Glomerular endothelial cell (primary cell): ENCODE measurements at places on chromosomes 4 and X. TPM values are rescaled to one million over a fixed set of nuclear protein-coding genes. Genes with fewer than 3 reads are reported as not detected.

RRAGB gene
- total RNA-seq, result 18.5 and 67.5 TPM in 2 replicates

G6PD gene
- 81.1 and 102 TPM in 2 replicates for total RNA-seq

HNRNPD gene
- total RNA-seq, result 49.4 and 106 TPM in 2 replicates

CCDC110 gene
- 0.41 TPM in 1 of 2 replicates, not detected in the other for total RNA-seq

PPP2R2C gene
- 0.24 and 0.41 TPM in 2 replicates for total RNA-seq

SLC6A14 gene
- total RNA-seq, result not detected in 2 replicates

SERPINA7 gene
- total RNA-seq, result not detected in 2 replicates

GLRA2 gene
- not detected in 2 replicates for total RNA-seq

FRG2 gene
- total RNA-seq, result not detected in 2 replicates

ATP2B3 gene
- total RNA-seq, result not detected in 2 replicates

CT47B1 gene
- total RNA-seq, result not detected in 2 replicates

SSX3 gene
- not detected in 2 replicates for total RNA-seq

ARHGAP36 gene
- not detected in 2 replicates for total RNA-seq

- peak; percentile 96 for DNase-seq
These were observed 541.4 kb upstream of the BOD1L1 start for GRCh38 chr4:14168919-14169318.

DNA sequence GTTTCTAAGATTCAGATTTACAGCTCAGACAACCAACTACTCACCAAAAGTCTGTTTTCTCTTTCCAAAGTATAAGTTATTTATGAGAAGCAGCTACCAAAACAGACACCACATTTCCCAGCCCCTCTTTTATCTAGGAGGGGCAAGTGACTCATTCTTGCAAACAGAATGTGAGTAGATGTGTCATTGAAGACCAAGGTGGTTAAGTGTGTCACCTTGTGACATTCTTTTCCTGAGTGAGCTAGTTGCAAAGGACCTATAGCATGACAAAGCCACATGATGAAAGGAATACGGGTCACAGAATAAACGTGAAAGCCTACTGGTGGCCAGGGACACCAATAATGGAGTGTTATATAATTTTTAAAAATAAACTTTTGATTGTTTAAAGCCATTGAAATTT is 50.0 kb downstream of the SLC7A11 start:
- DNase-seq, result no peak

- DNase-seq, result no peak
These were observed 6.1 kb downstream of the LPAR4 start for GRCh38 chrX:78753571-78753970.

- DNase-seq, result no peak
These were observed 405.2 kb downstream of the FAT4 start for GRCh38 chr4:125719987-125720386.

DNA sequence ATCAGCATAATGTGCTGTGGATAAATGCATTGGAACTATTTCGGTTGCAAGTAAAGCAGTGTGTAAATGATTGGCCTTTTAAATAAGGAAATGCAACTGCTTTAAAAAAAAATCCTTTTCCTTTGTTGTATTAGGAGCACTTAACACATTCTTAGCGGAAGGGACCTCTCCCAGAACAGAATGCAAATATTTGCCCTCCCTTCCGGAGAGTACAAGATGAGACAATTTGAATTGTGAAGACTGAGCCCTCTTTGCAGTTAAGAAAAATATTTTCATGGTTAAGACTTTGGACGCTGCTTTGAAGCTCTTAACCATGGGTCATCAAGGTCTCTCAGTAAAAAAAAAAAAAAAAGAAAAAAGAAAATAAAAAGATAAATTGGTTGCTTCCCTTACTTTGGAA is 9.5 kb upstream of the NOX1 start:
- DNase-seq, result no peak

- DNase-seq, result no peak
These were observed 19.5 kb upstream of the C4orf54 start for GRCh38 chr4:99677161-99677560.

DNA sequence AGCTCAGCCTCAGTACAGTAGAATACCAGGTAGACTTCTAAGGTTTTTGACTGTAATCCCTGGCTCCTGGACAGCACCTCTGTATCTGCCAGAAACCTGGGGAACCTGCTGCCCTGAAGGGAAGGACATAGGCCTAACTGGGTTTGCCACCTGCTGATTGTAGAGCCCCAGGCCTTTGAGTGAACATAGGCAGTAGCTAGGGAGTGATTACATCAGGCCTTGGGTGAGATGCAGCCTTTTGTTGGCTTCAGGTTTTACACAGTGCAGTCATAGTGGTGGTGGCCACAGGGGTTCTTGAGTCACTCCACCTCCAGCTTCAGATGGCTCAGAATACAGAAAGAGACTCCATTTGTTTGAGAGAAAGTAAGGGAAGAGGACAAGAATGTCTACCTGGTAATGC is 19.3 kb downstream of the IQCM start:
- no peak for DNase-seq

DNA sequence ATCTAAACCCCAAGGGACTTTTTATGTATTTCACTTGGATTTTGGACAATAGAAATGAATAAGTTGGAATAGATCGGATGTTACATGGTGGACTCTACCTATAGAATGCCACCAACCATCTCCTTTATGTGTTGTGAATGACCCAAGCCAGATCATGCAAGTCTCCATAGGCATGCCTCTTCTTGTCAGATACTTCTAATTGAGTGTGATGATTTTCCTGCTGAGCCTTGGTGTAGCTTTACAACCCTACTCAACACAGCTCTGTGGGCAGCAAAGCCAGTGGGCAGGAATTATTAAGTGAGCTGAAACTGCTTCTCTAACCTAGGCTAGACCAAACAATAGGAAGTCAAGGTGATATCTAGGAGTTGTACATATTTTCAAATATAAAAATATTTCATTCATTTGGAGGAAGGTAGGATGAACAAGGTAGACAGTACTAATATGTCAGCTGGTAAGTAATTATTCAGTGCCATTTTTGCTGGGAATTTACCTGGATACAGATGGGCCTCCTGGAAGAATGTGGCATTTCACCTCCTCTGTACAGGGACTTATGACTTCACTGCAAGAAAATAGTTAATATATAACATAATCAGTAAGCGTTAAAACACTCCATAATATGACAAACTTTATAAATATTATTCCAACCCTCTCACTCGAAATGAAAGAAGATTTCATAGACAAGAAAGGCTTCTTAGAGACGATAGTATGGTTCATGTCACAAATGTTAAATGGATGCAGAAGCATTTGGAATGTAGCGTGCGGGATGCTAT is 298.0 kb upstream of the FAT1 start:
- DNase-seq, result no peak

DNA sequence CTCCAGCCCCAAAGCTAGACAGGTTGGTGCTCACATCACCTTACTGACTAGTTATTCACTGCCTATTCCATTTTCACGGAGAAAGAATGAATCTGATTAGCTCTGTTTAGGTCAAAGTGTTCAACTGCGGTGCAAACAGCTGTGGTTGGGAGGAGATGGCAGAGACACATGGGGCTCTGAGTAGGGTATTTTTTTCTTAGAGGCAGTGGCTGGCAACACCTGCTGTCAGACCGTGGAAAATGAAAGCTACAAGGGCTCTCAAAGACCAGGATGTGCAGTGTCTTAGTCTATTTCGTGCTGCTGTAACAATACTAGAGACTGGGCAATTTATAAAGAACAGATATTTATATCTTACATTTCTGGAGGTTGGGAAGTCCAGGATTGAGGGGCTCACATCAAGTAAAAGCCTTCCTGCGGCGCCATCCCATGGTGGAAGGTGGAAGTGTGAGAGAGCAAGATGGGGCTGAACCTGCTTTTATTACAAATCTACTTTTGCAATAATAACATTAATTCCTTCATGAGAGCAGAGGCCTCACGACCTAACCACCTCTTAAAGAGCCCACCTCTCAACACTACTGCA is 10.6 kb downstream of the NYX start:
- no peak for DNase-seq

GRCh38 chr4:107155366-107155765 is 119.3 kb upstream of the DKK2 start:
- DNase-seq, result no peak

DNA sequence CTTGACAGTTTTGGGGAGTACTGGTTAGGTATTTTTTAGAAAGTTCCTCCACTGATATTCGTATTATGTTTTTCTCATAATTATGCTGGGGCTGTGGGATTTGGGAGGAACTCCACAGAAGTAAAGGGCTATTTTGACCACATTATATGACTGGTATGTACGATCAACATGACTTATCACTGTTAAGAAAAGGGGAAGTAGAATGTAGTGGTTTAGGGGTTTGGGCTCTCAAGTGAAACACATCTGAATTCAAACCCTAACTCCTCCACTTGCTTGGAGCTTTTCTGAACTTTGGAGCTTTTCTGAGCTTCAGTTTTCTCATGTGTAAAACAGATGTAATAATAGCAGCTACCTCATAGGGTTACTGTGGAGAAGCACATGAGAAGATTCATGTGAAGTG is 96.4 kb upstream of the C1GALT1C1 start:
- no peak for DNase-seq

- no peak for DNase-seq
These were observed 311.4 kb downstream of the PRDM5 start for GRCh38 chr4:120611092-120611491.

GRCh38 chr4:15891312-15891711 is 47.2 kb downstream of the FGFBP1 start:
- no peak for DNase-seq

DNA sequence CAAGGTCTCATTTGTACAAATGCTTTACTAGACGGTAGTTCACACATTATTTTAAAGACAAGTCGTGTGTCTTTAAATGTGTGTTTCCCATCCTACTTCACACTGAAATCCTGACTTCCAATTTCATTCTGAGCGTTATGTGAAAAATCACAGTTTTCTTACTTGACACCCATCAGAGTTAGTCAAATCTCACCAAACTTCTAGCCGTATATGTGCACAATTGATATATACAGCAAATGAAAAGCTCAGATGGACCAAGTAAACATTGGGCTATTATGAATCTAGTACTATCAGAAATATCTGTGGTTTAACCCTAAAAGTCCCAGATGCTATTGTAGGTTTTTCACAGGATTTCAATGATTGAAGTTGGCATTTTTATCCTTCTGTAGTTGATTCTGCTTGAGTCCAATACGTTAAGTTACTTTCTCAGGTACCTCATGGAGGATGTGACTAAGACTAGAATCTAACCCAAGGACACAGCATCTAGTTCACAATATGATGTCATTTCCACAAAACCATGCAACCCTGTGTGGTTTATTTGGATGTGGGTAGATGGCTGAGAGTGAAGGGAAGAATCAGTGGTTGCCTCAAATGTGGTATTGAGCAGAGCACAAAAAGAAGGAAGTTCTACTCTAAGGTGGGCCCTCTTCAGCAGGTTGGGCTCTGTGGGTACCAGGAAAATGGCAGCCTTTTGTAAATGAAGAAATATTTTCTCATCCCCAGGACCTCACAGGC is 22.1 kb upstream of the TRIM60 start:
- DNase-seq, result no peak

- DNase-seq, result no peak
These were observed 140.0 kb upstream of the GUCY1A1 start for GRCh38 chr4:155526452-155527169.

- DNase-seq, result no peak
These were observed 88.7 kb upstream of the ELOVL6 start for GRCh38 chr4:110287130-110287529.

DNA sequence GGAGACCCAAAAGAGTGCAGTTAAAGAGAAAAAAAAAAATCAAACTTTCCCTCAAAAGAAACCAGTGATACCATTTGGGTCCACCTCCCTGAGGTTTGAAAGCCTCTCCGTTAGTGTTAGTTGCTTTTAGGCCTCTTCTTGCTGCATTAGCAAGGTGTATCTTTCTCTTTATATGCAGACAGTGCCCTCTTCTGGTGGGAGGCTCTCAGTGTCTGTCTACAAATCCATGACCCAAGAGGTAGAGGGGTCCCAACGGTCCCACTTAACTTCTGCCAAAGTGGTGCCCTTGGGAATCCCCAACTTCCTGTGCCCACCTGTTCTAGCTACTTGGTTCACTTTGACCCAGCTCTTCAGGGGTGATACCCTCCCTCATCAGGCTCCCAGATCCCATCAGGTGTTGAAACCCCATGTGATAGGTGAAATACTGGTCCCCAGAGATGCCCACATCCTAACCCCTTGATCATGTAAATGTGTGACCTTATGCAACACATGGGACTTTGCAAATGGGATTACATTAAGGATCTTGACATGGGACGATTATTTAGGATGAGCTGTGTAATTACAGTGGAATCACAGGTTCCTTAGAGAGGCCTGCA is 63.7 kb upstream of the CD99 start:
- no peak for DNase-seq

GRCh38 chr4:37246891-37247290 is 2.3 kb downstream of the NWD2 start:
- no peak for DNase-seq

- no peak for DNase-seq
These were observed 524.0 kb downstream of the DMD start for GRCh38 chrX:32687379-32687778.
